Skin of body (tissue), 3 donors: ENCODE measurements at places on chromosomes 13 and 19.

DNA sequence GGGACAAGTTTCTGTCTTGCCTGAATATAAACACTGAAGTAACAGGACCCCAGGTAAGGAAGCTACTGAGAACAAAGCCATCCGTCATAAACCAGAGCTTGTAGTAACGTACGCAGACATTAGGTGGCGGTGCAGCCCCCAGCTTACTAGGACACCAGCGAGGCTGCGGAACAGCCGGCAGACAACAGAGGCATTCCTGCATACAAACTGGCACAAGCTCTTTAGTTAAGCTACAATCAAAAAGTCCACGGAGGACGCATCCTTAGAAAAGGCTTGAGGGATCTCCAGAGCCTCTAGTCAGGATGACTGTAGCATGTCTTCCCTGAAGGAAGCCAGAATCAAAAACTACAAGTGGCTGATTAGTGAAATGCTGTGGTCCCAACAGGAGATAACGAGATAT lies 26.2 kb downstream of the ZNF160 start:
- peak; percentile 17 for DNase-seq

GRCh38 chr13:103000157-103000556 lies 66.1 kb downstream of the SLC10A2 start:
- DNase-seq: no peak

DNA sequence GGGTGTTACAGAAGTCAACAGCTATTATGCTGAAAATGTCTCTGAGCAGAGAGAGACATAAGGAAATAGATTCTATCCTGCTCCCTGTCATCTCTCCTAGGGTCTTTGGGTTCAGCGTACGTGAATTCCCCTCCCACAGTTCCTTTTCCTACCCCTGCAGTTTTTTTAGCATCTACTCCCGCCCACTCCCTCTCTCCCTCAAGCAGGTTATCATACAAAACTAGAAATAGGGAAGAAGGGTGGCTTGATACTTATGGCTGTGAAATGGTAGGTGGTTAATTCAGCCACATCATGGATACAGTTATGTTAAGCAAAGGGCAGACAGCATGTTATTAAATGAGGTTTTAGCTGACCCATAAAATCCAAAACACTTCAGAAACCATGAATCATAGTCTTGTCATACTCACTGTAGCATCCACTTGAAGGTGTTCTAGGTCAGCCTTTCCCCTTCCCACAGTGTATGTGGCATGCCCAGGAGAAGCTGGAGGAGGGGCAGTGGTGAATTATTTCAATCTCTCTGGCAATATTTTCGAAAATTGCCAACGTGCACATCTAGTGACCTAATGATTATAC lies 236.8 kb upstream of the SERP2 start:
- no peak for DNase-seq

DNA sequence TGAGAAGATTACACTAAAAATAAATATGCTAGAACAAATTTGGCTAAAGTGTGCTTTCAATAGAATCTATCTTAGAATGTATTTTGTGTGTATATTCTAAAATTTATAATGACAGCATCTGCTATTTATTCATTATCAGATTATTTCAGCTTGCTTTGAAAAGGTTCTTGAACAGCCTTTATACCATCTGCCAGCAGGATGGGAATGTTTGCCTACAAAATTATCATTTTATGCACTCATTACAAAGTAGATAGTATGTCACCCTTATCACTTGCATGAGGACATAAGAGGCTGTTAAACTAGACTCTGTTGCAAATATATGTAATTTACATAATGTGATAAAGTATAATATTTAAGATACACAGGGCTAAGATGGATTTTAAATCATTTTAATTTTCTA lies 1286.9 kb upstream of the PCDH20 start:
- DNase-seq: no peak

DNA sequence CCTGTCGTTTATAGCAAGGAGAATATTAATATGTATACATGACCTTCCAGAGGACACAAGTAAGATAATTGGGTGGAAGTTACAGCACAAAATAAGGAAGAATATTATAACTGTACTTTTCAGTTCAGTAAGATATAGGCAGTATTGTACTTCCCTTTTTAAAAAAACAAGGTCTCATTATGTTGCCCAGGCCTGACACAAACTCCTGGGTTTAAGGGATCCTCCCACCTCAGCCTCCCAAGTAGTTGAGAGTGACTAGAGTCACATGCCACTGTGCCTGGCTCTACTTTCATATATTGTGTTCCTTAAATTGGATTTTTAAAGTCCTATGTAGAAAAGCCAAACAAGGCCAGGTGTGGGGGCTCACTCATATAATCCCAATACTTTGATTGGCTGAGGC lies 19.5 kb upstream of the MAB21L1 start:
- DNase-seq: no peak

DNA sequence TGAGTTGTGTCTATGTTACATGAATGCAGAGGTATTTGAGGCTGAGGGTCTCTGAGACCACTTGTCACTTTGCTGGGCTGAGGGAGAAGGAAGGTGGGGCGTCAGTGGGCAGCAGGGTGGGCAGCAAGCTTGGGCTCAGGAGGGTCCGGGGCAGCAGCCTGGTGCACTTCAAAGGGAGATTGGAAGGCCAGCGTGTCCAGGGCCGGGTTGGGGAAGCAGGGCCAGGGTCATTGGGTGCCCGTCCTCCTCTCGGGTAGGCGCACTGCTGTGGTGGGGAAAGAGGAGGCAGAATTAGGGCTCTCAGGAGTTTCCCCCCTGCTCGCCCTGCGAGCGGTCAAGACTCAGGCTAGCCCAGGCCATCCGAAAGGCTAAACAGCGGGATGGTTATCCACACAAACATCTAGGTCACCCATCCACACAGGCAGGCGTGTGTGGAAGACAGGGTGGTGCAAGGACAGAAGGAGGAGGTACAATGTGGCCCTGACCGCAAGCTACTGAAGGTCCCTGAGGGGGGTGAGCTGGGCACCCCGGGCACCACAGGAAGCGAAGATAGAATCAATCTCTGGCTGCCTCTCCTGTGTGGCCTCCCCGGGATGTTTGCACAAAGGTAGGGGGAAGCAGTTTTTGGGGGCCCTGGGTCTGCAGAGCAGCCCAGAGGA lies 37.7 kb downstream of the MYO9B start:
- no peak for DNase-seq

DNA sequence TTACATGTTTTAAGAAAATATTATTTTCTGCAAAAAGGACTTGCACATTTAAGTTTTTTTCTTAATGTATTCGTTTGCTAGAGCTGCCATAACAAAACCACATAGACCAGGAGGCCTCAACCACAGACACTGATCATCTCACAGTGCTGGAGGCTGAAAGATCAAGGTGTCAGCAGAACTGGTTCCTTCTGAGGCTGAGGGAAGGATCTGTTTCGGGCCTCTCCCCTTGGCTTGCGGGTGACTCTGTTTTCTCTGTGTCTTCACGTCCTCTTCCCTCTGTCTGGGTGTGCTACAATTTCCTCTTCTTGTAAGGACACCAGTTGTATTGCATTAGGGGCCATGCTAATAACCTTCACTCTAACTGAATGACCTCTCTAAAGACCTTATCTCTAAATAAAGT lies 364.2 kb downstream of the IRS2 start:
- DNase-seq: no peak

GRCh38 chr13:112652512-112653070 lies 37.2 kb upstream of the ATP11A start:
- DNase-seq: no peak

DNA sequence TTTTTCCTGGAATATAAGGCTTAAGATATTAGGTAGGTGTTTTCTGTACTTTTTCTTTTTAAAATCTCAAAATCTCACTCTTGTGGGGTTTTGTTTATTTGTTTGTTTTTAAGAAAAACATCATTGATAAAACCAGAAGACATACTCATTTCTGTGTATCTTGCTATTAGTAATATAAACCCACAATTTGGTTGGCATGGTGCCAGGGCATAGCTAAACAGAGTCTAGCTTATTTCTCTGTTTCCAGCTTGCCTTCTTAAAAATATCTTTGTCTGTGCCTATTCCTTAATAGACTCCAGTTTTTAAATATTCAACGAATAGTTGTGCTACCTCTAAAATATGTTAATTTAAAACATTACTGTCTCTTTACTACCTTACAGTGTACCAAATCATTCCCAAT lies 1121.9 kb upstream of the PCDH20 start:
- no peak for DNase-seq

GRCh38 chr13:77544758-77545338 lies 9.3 kb downstream of the SCEL start:
- no peak for DNase-seq

DNA sequence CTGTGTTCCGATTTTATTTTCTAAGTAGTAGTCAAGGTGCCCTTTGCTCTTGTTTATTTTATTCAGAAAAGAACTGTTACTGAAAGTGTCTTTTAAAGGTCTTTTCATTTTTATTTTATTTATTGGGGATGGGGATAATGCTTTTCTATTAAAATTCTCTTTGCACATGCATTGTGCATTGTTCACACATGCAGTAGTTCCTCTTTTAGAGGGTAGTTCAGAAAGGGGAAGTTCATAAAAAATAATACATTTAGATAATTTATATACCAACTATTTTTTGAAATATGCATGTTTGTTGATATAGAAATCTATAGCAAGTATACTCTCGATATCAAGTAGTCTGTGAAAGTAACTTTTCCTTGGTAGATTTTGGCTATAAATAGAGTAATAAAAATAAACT lies 3.5 kb downstream of the GPC5 start:
- DNase-seq: no peak

DNA sequence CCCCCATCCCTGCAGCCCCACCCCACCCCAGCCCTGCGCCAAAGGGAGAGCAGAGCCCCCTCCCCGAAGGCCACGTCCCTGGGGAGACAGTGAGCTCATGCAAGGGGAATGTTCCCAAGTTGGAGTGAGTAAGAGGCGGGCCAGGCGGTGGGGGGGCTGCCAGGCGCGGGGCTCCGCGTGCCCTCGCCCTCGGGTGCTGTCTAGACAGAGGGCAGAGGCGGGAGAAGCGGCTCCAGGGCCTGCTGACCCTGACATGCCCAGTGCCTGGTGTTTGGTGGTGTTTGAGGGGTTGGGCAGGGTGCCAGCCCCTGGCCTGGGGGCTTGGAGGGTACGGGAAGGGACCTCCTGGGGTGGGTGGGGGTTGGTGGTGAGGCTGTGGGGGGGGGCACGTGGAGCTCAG lies 1.0 kb downstream of the FSTL3 start:
- peak; percentile 71 for DNase-seq

DNA sequence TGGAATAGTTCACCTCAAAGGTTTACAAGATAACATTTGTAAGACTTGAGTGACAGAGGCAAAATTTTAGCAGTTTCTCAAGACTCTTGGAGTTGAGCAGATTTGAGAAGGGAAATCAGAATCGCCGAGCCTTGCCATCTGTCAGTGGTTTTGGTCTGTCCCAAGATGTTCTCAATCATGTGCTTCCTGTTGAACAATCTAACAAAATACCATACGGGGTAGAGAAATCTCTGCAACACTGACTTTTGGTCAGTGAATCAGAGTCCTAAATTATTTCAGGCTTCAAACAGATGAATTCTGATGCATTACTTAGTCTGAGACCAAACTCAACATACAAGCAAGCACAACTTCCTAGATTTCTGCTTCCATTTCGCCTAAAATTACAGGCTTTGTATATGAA lies 3.8 kb downstream of the KCTD12 start:
- DNase-seq: peak; percentile 37

GRCh38 chr19:45047188-45047797 lies 8.4 kb downstream of the CLASRP start:
- DNase-seq: no peak

- no peak for DNase-seq
These were observed 43.0 kb downstream of the CACNA1A start for GRCh38 chr19:13463296-13463695.

DNA sequence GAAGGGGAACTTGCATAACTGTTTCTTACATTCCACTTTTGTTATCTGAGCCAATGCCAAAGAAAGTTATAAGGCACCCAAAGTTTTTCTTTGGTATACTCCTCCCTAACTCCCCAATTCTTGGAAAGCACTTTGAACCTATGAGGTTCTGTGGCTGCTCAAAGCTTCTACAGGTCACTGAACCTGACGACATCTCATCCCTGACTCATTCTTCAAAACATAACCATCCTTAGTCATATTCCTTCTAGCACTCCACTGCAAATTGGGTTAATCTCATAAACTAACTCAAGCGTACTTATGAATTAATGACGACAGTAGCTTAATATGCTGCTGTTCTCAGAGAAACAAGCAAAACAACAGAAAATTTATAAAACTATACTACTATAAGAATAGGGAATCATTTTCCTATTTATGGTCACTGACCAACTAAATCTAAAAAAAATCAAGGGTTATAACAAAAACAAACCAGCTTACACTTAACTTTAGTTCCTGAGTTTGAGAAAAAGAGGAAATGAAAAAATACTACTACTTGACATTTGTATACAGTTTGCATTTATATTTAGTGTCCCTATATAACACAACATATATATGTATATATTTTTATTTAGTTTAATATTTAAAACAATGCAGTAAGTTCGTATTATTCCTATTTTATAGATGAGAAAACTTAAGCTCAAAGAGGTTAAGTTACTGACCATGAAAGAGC lies 69.1 kb downstream of the CAB39L start:
- no peak for DNase-seq

GRCh38 chr13:101640788-101641400 lies 188.4 kb downstream of the ITGBL1 start:
- no peak for DNase-seq

GRCh38 chr13:49784886-49785570 lies 7.5 kb downstream of the KPNA3 start:
- no peak for DNase-seq
